Hippocampal formation (tissue), 2 donors: ENCODE measurements at places on chromosomes 12 and 14.

DNA sequence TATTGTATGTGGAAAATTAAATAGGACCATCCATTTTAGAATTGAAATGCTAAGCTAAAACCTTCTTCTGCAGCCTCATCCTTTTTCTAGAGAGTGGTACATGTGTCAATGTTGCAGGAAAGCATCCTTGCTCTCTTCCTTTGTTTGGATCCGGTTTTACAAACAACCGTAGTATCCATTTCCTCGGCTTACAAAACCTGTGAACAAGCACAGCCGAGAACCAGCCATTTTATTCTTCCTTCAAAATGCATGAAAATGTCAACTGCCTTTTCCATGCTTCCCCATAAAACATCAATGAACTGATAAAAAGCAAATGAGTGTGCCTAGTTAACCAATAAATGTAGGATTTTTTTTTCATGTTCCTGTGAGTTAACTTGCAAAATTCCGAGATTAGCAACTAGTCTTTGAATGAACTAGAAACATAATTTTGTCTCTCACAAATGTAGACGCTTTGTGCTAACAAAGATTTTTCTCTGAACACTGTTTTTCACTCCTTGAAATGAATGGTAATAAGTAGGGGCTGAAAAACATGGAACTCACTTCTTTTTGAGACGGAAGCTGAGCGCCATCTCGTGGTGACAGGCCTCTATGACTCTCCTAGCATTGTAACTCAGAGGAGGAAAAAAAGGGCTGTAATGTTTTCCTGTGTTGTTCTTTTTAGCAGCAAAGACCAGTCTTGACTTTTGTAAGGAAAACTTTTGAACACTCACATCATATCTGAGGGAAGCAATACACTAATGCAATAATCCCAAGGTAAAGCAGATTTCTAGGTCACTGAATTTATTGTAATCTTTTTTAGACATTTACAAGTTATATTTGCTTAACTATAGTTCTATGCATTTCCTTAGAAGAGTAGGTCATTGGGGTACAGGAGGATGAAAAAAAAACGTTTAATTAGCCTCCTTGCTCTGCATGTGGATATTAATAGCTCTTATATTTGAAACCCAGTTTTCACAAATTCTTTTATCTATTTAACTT is 157.4 kb upstream of the FOXG1 start:
- peak; percentile 72 for DNase-seq

DNA sequence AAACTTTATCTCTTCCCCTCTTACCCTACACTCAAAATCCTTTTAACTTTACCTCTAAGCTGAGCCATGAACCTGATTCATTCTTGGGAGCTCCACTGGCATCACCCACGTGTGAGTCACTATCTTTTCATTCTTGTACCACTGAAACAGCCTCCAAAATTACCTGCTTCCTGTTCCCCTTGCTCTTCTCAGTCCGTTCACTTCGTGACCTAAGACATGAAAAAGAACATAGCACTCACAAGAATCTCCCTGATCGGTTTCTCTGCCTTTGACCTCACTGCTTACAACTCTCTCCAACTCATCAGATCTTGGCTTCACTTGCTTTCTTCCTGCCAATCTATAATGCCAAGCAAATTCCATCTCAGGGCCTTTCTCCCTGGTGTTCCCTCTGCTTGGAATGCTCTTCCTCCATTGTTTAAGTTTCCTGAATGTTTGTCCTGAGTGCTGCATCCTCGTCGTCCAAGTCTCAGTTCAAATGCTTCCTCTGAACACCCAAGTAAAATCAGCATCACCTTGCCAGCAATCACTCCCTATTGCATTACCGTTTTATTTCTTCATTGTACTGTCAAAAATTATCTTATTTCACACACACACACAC is 9.2 kb downstream of the GLIPR1 start:
- DNase-seq: no peak

DNA sequence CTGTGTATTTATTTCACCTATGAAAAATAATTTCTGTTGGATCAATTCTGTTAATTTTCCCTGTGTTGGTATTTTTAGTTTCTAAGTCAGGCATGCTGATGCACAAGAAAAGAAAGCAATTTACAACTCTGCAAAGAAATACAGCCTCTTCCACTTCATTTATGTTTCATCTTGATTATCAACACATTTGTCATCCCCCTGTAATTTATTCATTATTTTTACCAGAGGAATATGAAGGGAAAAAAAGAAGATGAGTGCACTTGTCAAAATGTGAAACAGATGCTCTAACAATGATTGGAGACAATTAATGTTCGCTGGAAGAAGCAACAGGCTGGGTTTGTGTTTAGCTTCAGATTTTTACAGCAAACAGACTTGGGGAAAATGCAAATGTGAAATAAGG is 958.5 kb upstream of the SEL1L start:
- DNase-seq: no peak

- DNase-seq: no peak
Measured at GRCh38 chr12:56709759-56710376, 15.2 kb downstream of the NACA start.

DNA sequence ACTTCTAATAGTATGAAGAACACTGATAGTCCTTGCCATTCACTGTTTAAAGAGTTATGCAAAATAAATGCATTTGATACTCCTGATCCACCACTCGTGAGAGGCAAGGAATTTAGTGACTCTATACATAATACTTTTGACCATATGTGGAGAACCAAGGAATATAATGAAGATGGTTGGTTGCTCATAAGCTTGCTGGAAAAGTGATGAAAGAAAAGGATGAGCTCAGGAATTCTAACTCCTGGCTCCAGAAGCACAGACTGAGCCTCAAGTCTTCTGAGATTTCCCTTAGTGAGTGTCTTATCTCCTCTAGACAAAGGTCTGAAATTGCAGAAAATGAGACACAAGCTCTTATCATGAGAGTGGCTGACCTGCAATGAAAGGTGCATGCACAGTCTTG is 57.1 kb upstream of the KRAS start:
- no peak for DNase-seq

DNA sequence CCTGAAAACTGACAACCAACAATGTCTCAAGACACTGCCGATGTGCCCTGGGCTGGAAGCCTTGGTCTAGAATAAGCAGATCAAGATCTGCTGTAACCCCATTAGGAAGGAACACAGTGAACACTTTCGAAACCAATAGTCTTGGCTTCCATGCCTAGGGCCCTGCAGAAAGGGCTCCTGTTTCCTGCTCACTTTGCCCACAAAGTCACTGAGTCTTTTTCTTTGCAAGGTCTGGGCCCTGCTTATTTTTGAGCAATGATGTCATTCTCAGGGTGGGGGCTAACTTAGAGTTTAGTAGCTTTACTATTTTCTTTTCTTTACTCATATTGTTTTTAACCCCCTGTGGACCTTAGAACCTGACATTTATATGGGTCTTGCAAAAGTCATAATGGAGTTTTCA is 704.2 kb upstream of the TMEM132C start:
- no peak for DNase-seq

DNA sequence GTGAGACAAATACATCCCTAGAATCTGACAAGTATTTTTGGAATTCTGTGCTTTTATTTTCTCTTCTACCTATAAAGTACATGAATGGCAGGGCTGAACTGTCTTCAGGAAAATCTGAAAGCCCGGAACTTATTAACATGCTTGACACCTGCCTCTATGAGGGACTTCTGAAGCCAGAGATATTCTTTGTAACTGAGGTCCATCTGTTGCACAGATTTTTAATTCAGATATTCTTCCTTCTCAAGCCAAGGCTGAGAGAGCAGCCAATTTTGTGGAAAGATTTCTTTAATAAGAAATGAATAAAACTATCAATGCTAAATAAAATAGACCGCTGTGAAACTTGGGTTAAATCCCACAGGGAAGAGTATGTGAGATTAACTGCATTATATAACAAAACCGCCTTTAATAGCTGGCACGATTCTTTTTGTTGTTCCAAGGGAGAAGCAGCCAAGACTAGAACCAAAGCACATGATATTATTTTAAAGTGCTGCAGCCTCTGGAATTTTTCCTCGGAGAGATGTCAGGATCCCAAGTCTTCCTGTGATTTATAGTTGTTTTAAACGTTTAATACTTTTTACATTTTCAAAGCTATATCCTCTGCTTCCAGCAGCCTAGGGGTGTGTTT is 148.9 kb downstream of the CRADD start:
- no peak for DNase-seq

DNA sequence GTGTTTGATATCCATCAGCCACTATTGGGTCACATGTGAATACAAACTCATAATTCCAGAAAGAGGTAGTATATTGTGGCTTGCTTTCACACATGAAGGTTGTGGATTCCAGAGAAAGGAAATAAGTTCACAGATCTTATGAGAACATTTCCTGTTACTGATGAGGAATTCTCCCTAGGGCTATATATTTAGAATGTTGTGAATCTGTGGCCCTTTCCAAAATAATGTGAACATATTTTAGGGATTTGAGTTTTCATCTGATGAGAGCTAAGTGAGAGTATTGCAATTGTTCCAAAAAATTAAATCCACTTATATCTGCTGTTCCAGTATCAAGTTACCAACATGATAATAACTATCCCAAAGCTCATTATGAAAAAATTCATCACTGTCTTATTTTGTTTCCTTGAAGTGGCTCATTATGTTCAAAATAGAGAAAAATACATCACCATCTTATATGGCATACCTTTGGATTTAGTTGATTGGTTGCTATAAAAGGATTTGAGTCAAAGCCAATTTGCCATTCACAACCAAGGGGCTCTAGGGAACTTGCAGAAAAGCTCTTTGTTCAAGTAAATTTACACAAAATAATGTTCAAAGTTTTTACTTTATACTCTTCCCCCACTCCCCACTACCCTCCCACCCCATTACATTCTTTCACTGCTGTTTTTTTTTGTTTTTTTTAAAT is 76.3 kb downstream of the MYRFL start:
- DNase-seq: no peak

DNA sequence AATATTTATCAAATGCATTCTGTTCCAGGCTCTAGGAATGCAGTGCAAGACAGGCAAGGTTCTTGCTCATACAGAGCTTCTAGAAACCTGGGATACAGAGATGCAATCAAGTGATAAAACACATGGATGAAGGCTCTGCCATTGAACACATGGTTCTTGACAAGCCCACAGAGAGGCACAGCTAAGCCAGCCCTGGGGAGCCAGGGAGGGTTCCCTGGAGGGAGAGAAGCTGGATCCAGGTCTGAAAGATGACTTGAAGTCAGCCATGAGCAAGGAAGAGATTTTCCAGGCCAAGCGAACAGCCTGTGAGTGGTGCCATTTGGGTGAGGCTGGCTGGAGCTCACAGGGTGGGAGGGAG is 66.2 kb downstream of the IRF2BPL start:
- DNase-seq: no peak

DNA sequence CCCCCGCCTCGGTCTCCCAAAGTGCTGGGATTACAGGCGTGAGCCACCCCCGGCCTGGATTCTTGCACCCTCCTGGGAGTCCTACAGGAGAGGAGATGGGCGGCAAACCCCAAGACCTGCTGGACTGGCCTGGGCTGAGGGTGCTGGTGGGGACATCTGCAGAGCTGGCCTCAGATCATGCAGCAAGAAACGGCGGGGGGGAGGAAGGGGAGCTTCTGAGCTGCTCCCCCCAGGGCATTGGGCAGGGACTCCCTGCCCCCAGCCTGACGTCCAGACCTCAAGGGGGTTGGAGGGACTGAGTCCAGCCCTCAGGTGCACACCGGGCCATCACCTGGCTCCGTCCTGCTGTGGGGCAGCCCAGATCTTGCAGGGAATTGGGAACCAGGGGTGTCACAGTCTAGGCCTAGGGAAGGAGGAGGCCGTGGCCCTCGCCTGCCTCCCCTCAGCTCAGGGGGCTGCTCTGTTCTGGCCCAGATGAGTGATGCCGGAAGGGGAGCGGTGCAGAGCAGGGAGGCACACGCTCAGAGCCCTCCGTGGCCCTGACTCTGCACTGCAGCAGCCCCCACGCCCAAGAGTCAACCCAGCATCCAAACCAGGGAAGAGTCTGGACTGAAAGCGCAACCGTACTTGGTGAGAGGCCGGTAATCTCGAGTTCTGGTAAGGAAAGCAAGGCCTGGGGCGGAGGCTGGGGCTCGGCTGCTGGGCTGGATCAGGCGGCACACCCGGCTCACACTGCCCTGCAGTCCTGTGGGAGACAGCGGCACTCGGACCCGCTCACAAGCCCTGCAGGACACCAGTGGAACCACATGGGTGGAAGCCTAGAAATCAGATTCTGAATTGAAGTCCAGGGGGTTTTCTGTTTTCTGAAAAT is 8.9 kb upstream of the AMN start:
- DNase-seq: no peak

GRCh38 chr12:107302649-107303341 is 209.4 kb upstream of the CRY1 start:
- no peak for DNase-seq

DNA sequence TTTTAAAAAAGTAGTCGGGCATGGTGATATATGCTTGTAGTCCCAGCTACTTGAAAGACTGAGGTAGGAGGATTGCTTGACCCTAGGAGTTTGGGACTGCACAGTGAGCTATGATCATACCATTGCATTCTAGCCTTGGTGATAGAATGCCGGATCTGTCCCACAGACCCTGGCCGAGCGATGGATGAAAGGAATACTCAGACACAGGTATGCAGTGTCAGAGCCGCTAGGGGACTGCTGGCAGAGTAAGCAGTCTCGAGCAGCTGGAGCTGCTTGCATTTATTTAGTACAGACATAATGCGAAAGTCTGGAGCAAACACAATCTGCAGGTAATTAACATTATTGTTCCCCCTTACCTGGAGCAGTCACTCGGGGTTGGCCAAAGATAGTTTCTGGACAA is 18.6 kb downstream of the AICDA start:
- no peak for DNase-seq

DNA sequence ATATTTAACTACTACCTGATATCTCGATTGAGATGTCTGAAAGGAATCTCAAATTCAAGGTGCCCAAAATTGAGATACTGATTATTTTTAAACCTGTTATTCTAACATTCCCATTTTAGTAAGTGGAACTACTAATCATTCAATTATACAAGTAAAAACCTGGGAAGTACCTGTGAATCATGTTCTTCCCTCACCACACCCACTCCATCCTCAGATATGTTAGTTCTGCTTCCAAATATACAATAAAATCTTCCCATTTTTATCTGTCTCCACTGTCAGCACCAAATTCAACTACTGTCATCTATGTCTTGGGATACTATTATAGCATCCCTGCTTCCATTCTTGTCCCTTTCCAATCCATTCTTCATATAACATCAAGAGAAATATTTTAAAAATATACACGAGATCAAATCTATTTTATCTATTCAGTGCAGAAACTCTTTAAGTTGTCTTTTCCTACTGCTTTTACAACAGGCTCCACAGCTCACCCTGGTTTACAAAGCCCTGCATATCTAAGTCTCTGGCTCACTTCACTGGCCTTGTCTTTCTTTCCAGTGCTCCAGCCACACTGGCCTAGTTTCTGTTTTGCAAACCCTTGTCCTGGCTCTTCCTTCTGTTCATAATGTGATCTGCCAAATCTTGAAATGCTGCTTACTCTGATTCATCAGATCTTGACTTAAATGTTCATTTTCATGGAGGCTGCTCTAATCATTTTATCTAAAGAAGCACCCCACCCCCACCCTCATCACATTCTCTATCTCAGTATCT is 122.3 kb downstream of the PTPRR start:
- DNase-seq: no peak

- DNase-seq: no peak
Measured at GRCh38 chr12:114767906-114768722, 84.1 kb upstream of the TBX3 start.

GRCh38 chr12:28802706-28803438 is 346.2 kb upstream of the FAR2 start:
- no peak for DNase-seq
